ENCODE measurements at places on chromosomes 4 and X.

DNA sequence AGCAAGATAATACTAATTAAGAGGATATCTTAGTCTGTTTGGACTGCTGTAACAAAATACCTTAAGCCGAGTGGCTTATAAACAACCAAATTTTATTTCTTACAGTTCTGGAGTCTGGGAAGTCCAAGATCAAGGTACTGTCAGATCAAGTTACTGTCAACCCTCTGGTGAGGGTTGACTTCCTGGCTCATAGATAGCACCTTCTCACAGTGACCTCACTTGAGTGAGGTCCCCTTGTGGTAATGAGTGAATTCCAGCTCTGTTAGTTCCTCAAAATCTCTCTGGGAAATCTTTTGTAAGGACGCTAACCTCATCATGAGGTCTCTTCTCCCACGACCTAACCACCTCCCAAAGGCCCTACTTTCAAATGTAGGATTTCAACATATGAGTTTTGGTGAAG is 36.9 kb upstream of the ADGRA3 start:
- DNase-seq: no peak

DNA sequence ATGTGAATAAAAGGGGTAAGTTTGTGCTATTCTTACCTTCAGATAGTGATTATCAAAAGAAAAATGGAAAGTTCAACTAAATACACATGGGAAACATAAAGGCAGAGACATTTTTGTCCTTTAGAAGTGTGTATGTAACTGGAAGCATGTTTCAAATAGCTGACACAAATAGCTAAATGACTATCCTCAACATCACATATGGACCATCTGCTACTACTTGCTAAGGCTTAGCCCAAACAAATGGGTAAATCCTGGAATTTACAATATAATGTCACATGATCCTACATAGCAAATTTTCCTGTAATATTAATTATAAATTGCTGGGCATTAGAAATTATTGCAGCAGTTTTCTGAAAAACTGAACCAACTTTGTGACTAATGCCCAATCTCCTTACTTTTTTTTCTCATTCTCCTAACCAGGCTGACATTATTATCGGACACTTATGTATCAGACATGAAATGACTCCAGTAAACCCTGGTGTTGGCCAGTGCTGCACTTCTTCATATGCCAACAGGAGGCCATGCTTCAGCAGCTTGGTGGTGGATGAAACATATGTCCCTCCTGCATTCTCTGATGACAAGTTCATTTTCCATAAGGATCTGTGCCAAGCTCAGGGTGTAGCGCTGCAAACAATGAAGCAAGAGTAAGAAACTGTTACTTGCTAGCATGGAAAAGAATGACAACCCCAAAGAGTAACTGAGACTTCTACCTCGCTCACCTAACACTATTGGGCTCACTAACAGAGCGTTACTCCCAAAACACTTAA is 16.1 kb downstream of the AFP start:
- DNase-seq: no peak

- no peak for DNase-seq
These were observed 106.7 kb upstream of the GRXCR1 start for GRCh38 chr4:42785817-42786216.

DNA sequence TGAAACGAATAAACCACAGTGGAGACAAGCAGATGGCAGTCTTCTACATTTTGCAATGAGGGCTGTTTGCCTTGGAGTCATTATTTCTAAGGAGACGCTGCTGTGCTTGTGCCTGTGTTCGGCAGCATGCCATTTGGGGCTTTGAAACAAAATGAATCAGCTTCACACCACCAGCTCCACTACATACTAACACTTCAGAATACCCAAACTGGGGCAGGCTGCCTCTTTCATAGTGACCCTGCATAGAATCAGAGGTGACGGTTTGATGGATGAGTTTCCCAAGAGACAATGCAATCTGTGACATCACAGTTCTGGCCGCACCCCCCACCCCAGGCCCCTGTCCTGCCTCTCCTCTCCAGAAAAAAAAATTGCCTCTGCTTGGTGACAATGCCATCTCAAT is 57.1 kb upstream of the MID1 start:
- DNase-seq: no peak

DNA sequence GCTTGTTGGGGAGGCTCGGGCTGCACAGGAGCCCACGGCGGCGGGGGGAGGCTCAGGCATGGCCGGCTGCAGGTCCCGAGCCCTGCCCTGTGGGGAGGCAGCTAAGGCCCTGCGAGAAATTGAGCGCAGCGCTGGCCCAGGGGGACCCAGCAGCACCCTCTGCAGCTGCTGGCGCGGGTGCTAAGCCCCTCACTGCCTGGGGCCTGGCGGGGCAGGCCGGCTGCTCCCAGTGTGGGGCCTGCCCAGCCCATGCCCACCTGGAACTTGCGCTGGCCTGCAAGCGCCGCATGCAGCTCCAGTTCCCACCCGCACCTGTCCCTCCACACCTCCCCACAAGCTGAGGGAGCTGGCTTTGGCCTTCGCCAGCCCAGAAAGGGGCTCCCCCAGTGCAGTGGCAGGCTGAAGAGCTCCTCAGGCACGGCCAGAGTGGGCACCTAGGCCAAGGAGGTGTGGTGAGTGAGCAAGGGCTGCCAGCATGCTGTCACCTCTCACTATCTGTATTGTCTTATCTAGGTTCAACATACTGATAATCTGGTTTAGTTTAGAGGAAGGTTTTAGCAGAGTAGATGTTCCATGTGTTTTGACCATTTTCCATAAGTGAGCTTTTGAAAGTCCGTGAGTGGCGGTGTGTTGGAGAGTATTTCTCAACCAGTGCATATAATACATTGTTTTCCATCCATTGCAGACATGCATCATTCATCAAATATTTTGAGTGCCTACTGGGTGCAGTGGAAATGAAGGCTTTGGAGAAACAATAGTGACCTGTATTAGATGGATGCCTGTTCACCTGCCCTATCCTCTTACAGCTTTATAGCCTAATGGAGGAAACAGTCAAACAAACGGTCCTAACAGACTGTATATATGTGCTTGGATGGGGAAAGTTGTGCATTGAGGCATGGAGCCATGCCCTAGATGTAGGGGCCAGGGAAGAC is 13.1 kb downstream of the PI4K2B start:
- no peak for DNase-seq

GRCh38 chrX:34879346-34879745 is 63.2 kb upstream of the FAM47B start:
- DNase-seq: no peak

DNA sequence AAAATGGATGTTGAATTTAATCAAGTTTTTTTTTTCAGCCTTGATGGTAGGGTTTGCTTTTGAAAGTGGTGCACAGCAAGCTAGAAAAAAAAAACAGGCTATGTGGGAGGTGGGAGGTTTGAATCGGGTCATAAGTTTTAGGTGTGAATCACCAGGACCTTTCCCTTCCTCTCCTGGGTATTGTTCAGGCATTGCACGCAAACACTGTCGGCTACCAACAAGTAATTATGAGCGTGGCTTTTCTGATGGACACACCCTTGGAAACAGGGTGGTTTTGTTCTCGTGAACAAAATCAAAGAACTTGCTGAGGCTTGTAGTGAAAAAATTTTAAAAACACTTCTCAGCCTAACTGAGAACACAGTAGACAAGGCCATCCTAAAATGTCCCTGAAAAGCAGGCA is 18.1 kb downstream of the PIR start:
- no peak for DNase-seq

DNA sequence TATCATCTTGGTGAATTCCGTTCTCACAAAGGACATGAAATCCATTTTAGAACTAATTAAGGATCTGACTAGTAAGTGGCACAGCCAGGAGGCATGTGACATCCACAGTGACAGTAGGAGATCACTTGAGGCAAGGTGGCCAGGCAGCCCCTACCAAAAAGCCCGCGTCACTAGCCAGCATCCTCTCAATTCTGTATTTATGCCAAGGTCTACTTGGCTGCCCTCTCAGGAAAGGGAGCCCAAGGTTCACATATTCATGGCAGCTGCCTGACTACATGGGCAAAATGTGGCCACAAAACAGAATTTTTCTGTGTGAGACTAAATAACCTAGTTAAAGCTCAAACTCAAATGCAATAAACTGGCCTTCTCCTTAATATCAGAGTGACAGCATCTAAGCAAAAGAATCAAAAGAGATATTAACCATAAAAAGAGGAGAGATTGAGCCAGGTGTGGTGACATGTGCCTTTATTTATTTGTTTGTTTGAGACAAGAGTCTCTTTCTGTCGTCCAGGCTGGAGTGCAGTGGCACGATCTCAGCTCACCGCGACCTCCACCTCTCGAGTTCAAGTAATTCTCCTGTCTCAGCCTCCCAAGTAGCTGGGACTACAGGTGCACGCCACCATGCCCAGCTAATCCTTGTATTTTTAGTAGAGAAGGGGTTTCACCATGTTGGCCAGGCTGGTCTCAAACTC is 51.5 kb downstream of the SLC9A7 start:
- DNase-seq: no peak

- no peak for DNase-seq
These were observed at the start of gene POF1B for GRCh38 chrX:85379174-85379907. TSS of gene POF1B (minus strand) at chrX:85379665. CDS start at chrX:85379454, 211 bp downstream.

- DNase-seq: no peak
These were observed 3.0 kb downstream of the RASSF6 start for GRCh38 chr4:73617256-73617655.

- no peak for DNase-seq
These were observed 840.7 kb downstream of the DMD start for GRCh38 chrX:32370456-32371205.

DNA sequence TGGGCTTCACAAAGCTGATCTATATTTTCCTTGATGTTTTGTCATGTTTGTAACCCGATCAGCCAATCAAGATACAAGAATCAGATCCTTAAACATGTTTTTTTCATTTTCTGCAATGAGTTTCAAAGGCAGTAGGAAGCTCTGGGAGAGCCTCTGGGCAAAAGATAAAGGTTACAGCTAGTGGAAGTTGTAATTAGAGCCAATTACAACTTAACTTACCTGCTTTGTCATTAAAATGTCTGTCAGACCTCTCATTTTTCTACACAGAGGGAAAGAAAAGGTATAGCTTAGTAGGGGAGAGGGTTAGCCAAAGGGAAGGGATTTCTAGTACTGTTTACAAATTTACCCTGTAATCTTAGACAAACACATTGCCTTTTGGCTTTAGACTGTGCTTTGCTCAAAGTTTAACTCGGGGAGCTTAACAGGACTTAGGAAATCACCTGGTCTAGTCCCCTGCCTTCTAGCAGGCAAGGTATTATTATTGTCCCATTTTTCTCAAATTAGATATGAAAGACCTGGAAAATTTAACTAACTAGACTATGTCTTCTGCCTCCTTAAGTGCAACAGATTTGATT is 55.8 kb downstream of the FGF16 start:
- no peak for DNase-seq

- DNase-seq: peak; percentile 9
These were observed 66.2 kb upstream of the TACR3 start for GRCh38 chr4:103786014-103786413.
